ENCODE measurements at places on chromosomes 16 and 17.

GRCh38 chr16:10317425-10318001 is 68.3 kb upstream of the ATF7IP2 start:
- DNase-seq: no peak

DNA sequence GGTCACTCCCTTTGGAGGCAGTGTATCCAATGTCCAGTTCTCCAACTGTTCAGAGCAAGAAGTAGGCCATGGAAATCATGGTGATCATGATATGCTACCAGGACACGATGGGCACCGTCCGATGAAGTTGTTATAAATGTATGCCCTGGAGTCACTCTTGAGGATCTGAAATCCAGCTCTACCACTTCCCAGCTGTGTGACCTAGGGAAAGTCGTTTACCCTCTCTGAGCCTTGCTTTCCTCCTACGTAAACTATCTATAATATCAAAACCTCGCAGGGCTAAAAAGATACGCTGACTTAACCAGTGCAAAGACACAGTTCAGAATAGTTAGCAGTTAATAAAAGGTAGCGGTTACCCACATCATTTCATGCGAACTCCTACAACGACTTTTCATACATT is 194.2 kb downstream of the XYLT1 start:
- no peak for DNase-seq

DNA sequence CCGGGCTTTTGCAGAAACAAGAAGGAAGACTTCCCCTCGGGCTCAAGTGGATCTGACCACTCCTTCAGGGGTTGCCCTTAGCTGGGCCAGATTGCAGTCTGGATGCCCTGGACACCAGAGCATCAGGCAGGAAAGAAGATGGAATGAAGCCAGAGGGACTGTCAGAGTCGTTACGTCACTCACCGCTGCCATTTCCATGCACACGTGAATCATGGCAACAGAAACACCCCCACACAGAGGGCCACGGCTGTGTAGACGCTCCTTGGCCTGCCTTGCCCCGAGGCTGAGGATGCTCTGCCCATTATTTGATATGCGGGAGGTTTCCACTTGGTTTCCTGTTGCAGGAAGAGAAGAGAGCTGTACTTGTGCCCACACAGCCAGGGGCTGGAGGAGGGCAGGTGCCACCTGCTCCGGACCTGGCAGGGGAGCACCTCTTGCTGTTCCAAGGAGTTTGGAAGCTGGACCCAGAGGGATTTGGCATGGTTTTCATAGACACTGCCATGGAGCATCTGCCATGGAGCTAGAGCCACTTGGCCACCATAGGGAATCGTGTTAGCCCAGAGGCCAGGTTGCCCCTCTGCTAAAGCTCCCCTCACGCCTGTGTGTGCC is 29.4 kb downstream of the RBFOX3 start:
- no peak for DNase-seq

DNA sequence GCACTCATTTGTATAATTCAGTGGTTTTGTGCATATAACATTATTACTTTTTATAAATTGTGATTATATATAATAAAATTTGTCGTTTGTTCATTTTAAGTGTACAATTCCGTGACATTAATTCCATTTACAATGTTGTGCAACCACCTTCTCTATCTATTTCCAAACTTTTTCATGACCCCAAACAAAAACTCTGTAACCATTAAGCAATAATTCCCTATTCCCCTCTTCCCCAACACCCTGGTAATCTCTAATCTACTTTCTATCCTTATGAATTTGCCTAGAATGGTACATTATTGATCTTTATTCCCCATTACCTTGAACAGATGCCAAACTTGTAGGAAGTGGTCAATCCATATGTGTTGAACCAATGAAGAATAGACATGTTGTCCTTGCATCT is 61.3 kb upstream of the SMIM36 start:
- no peak for DNase-seq

DNA sequence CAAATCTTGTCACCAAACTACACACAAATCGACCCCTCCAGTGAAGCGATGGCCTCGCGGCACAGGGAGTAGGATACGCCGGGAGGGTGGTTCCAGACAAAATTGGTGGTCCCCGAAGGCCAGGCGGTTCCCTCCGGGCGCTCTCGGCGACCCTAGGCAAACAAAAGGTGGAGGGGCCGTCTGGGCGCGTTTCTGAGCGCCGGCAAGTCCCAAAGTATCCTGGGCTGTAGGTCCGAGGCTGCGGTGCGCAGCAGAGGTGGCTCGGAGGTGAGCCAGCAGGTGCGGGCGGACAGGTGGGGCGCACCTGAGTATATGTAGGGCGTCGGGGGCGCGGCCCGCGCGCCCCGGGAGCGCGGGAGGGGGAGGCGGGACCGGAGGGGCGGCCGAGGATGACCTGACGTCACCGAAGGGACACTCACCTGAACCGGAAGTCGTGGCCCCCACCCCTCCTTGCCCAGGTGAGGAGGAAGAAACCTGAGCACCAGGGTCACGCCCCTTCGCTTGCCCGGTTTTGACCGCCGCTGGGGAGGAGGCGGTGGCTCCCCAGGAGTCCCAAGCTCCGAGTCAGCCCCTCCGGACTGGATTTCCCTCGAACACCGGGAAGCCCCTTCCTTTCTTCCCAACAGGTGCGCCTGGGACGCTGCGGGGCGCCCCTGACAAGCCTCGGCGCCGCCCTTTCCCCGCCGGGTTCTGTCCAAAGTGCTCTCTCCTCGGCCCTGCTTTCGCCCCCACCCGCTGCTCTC is at the start of gene CLDN7:
TSS of gene CLDN7 (minus strand) at position 287 of the 743 bp plus-strand sequence. CDS start 435 bp downstream, outside the sequence.
- DNase-seq: no peak

DNA sequence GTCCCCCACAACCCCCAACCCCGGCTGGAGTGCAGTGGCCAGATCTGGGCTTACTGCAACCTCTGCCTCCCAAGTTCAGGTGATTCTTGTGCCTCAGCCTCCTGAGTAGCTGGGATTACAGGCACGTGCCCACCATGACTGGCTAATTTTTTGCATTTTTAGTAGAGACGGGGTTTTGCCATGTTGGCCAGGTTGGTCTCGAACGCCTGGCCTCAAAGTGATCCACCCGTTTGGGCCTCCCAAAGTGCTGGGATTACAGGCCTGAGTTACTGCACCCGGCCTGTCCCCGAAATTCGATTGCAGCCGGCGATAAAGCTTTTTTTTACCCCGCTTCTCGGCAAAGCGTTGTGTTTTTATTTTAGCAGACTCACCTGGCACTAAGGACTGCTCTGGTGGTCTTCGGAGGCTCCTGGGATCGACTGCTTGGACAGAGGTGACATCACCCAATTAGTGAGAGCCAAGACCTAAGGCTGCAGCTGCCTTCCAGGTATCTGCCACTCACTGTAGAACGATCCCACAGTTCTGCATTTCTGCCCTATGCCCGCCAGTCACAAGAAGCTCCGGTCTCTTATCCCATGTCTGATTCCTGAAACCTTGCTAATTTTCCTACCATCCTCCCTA is 82.2 kb upstream of the ARL4D start:
- no peak for DNase-seq

DNA sequence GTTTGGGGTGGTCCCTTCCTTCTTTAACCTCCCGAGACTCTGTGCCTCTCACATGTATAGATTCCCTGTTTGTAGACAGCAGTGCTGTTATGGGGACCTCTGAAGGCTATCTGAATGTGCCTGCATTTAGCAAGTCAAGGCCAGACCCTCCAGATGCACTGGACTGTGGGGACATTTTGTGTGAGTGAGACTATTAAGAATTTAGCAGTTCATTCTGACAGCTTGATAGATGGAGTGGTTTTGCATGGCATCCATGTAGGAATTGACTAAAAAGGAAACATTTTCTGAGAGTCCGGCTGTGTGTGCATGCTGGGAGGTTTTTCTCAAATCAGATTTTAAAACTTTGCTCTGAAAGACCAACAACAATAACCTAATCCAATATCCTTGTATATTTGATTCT is 226.3 kb downstream of the MSI2 start:
- DNase-seq: no peak
